ENCODE measurements at places on chromosomes 13 and 19. TPM values are rescaled to one million over a fixed set of nuclear protein-coding genes. Genes with fewer than 3 reads are reported as not detected.

- DNase-seq, result no peak
These were observed 1204.5 kb upstream of the SLC10A2 start for GRCh38 chr13:104270731-104271130.

- no peak for DNase-seq
These were observed 283.2 kb upstream of the SLC10A2 start for GRCh38 chr13:103349211-103349980.

Gene ZNF649
- 9.0 TPM for total RNA-seq

Gene DIRAS1
- 1.5 TPM for total RNA-seq

- DNase-seq, result no peak
These were observed 73.1 kb upstream of the OLFM4 start for GRCh38 chr13:52955472-52955874.

- no peak for DNase-seq
These were observed 44.2 kb upstream of the RNF113B start for GRCh38 chr13:98221234-98221633.
